ENCODE measurements at places on chromosomes 7 and 10.
A peak's percentile ranks its signal among the peaks of the same experiment; 100 is the strongest.

- DNase-seq = no peak
Measured at GRCh38 chr7:141550386-141551093, 670 bp upstream of the AGK start.

GRCh38 chr10:123427165-123427786 is 238.9 kb upstream of the GPR26 start:
- DNase-seq = peak; percentile 69

DNA sequence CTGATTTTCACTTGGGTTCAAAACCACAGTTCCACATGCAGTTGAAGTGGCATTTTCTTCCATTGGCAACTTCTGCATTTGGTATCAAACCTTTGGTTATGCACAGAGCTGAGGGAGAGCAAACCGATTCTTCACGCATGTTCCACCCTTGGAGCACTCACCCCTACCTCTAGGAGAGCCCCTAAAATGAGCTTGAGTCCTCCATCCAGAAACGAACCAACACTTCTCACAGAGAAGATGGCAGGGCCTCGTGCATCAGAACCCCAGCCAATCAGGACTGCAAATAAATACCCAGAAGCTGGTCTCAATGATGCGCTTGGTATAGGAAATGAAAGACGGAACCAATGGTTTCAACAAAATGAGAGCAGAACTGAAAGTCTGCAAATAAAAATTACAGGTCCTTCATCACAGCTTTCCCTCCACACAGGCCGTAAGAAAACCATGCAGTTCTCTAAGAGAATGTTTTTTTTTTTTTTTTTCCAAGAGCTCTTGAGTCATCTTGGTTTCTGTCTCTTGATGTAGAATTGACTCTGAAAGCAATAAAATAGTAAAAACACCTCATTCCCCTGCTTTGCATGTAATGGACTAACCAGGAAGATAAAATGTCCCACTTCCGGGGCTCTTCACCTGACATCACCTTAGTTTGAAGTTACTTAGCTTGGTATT is 23.9 kb downstream of the KLF6 start:
- no peak for DNase-seq

- DNase-seq = peak; percentile 85
Measured at GRCh38 chr7:36303202-36304098, 86.2 kb upstream of the ANLN start.

DNA sequence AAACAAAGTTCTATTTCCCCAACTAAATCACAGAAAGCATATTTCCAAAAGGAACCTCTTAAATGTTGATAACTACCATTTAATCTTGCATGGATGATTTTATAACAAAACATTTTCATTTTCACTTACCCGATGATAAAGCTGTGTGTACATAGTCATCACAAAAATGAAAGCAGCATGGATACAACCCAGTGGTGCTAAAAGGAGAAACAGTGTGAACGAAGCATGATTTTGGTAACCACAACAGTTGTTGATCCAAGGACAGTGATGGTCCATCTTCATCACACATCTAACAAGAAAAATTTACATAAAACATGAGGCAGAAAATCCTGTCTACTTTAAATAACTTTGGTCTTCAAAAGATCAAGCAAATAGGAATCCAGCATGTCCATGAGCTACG is 4.7 kb downstream of the ZDHHC6 start:
- no peak for DNase-seq

GRCh38 chr7:95250571-95250970 is 73.8 kb downstream of the PON1 start:
- DNase-seq = no peak

GRCh38 chr7:2655870-2656614 is 24.3 kb downstream of the TTYH3 start:
- no peak for DNase-seq

DNA sequence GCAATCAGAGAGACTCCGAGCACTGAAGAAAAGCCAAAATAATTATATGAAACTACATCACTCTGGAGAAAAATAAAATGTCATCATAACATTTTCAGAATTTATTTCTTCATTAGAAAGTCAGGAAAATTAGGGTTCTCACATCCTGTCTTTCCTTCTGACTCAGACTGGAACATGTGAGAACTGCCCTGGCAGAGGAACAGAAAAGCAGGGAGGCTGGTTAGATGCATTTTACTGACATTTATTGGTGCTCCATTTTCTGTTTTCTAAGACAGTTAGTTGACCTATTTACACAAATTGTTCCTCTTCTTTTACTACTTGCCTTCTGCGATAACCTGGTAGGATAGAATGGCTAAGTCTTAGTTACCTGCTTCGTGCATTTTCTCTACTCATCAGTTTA is 58.6 kb upstream of the ANK3 start:
- DNase-seq = no peak

DNA sequence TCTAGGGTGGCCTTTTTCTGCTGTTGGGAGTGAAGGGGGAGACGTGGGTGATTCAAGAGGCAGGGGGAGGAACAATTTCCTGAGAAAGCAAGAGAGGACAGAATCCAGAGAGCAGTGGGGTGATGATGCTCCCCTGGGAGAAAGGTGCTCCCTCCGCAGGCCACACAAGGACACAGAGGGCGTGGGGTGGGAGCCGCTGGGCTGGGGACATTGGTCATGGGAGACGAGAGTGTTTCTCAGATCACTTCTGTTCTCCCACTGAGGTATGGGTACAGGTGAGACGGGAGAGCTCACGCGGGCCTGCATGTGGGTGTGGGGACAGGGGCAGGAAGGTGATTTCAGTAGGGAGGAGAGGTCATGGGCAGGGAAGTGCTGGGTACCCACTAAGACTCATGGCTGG is 259.5 kb upstream of the CTBP2 start:
- no peak for DNase-seq

DNA sequence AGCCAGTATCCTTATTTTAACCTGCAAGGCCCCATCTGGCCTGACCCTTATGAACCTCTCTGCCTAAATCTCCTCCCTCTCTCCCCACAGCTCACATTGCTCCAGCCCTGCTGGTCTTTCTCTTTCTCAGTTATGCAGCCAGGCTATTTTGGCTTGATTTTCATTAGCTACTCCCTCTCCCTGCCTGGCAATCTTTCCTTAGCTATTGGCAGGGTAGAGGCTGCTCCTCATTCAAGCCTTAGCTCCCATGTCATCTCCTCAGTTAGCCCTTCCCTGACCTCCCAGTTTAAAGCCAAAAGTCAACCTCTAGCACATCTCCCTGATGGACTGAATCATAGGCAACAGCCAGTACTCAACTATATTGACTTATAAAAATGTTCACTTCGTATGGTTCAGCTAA is 214.4 kb upstream of the CELF2 start:
- DNase-seq = no peak

DNA sequence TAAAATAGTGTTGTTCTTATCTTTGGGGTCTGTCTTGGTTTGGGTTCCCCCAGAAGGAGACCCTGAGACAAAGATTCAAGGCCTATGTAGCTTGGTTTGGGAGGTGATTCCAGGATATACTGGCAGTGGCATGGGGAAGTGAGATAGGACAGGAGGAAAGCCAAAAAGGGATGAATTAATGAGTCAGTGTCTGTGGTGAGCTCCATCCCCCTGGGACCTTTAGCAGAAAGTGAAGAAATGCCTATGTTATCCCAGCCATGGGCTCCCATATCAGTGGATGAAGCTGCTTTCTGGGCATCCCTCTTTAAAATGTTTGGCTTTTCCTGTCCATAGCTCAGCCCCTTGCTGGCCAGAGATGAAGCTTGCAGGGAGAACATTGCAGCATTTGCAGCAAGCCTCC is 217.0 kb upstream of the CTBP2 start:
- no peak for DNase-seq

GRCh38 chr7:4235596-4235995 is 446.5 kb upstream of the FOXK1 start:
- no peak for DNase-seq

Data from lower lobe of right lung (tissue), 2 donors.